ENCODE measurements at places on chromosomes 1 and 21. TPM values are rescaled to one million over a fixed set of nuclear protein-coding genes. Genes with fewer than 3 reads are reported as not detected.

Gene ASCL5
- not detected for polyA plus RNA-seq

Gene STIL
- 1.2 TPM for polyA plus RNA-seq

Gene VHLL
- polyA plus RNA-seq: not detected

Gene UBE2U
- not detected for polyA plus RNA-seq

Gene LRRC38
- polyA plus RNA-seq: not detected

Gene SPAG17
- polyA plus RNA-seq: 6.1 TPM

Gene KCNE1
- not detected for polyA plus RNA-seq

Gene FNDC7
- not detected for polyA plus RNA-seq

Gene KRTAP10-5
- polyA plus RNA-seq: not detected

Gene NKAIN1
- polyA plus RNA-seq: 2.3 TPM

Gene CAP1
- polyA plus RNA-seq: 103 TPM

Gene PFDN2
- 97.1 TPM for polyA plus RNA-seq

Gene ELF3
- not detected for polyA plus RNA-seq

Gene OR2W3
- polyA plus RNA-seq: not detected

Data from Purkinje cell (primary cell).